ENCODE measurements at places on chromosomes 2 and 18.

DNA sequence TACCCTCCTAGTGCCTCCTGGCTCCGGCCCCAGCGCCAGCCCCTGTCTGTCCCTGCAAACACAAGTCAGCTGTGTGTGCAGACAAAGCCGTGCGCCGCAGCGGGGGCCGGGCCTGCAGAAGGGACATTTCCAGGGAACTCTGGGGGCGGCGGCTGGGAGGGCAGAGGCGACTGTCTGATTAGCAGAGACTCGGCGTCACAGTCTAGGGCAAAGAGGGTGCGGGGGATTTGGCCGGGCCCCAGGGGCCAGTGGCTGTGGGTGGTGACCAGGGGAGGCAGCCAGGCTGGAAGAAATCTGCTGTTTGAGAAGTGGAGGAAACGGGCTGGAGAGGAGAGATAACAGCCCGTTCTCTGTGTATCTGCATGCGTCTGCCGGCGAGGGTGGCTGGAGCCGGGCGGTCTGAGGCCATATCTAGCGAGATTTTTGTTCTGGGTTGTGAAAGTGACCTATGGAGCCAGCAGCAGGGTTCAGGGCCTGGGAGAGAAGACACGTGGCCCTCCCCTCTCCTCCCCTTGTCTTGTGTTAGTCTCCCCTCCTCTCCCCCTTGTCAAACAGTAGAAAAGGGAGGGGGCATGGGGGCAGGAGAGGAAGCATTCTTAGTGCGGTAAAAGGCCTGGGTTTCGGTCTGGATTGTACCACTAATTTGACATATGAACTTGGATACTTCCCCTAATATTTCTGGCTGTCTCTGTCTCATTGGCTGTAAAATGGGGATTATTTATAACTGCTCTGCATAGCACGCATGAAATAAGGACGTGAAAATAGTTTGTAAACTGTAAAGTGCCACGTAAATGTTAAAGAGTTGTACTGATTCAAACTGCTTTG, 169.4 kb downstream of the SMAD7 start:
- H3K4me3 ChIP-seq: no peak overlapping the region
- no peaks in the 10 kb centered on the region for H3K36me3 ChIP-seq
- peaks cover 26% of the 10 kb centered on the region for H3K4me1 ChIP-seq
- no peaks in the 10 kb centered on the region for H3K27me3 ChIP-seq
- H3K27ac ChIP-seq: no peak overlapping the region

- no peak for DNase-seq
- no peaks in the 10 kb centered on the region for H3K36me3 ChIP-seq
- no peak overlapping the region for H3K27ac ChIP-seq
Observed at GRCh38 chr2:188285049-188285448, 6.6 kb upstream of the GULP1 start.

DNA sequence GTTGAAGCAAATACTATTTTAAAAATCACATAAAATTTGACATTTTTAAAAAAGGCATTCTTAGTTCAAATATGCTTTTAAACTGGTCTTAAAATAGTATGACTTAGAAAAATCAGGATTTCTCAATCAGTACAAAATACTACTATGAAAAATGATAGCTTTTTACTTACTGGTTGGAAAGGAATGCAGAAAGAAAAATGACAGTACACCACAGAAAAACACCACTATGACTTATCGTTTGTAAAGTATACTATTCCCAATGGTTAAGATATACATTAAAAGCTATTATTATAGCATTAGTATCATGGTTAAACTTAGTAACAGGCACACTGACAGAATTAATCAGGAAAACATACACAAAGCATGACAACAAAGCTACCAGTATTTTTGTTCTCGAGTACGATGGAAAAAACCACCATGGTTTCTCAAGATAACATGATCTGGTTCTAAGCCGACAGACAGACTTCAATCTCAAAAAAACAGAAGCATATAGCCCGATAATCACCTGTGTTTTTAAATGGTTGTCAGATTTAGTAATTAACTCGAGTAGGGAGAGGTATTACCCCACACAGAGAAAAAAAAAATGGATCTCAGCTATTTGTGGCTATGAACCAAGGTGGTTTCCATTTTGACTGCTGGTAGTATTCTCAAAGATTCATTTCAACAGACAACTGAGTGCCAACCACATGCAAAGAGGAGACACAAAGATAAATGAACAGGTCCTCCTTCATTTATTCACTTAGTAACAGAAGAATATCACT, 39.1 kb downstream of the CUL3 start:
- H3K27ac ChIP-seq: no peak overlapping the region
- H3K4me1 ChIP-seq: peaks cover 69% of the 10 kb centered on the region
- peaks cover 75% of the 10 kb centered on the region for H3K36me3 ChIP-seq

- no peaks in the 10 kb centered on the region for H3K27me3 ChIP-seq
- H3K4me1 ChIP-seq: no peaks in the 10 kb centered on the region
- H3K4me3 ChIP-seq: no peak overlapping the region
- H3K36me3 ChIP-seq: no peaks in the 10 kb centered on the region
- no peak overlapping the region for H3K27ac ChIP-seq
- no peak for DNase-seq
Observed at GRCh38 chr2:66271777-66272176, 163.1 kb upstream of the MEIS1 start.

GRCh38 chr2:223727562-223727961, 109.8 kb downstream of the AP1S3 start:
- no peaks in the 10 kb centered on the region for H3K4me1 ChIP-seq
- no peak overlapping the region for H3K4me3 ChIP-seq
- H3K27ac ChIP-seq: no peak overlapping the region
- no peak for DNase-seq

DNA sequence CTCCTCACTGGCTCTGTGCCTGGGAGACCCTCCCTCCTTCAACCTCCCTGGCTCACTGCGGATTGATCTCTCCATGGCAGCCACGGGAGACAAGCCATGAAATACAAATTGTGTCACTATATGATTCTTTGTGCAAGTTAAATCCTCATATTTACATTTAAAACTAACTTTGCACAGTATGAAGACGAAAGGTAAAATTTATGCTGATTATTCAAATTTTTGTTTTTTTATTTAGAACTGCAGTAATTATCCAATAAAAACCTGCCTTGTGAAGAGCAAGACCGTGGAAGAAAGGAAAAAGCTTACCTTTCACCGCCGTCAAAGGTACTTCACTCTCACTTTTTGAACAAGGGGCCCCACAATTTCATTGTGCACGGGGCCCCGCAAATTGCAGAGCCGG, 436.9 kb downstream of the EIPR1 start:
- no peak for DNase-seq
- no peak overlapping the region for H3K4me3 ChIP-seq

DNA sequence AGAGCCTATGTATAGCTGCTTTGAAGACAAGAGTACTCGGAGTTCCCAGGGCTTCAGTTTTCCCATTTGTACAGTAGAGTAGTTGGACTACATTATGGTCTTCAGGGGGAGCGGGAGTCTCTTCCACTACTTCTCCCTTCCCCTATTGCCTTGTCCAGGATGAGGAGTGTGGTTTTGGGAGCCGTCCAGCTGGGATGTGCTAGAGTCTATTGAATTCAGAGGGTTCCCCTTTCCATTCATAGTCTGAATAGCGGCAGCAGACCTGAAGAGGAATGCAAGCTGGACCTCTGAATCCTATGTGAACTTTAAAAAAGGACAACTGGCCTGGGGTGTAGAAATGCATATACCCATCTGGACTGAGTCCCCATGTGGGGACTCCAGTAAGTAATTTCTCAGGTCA, 43.5 kb upstream of the EPG5 start:
- no peaks in the 10 kb centered on the region for H3K27me3 ChIP-seq
- H3K36me3 ChIP-seq: peaks cover 54% of the 10 kb centered on the region
- H3K27ac ChIP-seq: no peak overlapping the region
- peaks cover 29% of the 10 kb centered on the region for H3K4me1 ChIP-seq
- DNase-seq: no peak

- H3K27me3 ChIP-seq: no peaks in the 10 kb centered on the region
- H3K27ac ChIP-seq: no peak overlapping the region
- DNase-seq: no peak
Observed at GRCh38 chr2:240986787-240987411, 11.5 kb upstream of the SNED1 start.

DNA sequence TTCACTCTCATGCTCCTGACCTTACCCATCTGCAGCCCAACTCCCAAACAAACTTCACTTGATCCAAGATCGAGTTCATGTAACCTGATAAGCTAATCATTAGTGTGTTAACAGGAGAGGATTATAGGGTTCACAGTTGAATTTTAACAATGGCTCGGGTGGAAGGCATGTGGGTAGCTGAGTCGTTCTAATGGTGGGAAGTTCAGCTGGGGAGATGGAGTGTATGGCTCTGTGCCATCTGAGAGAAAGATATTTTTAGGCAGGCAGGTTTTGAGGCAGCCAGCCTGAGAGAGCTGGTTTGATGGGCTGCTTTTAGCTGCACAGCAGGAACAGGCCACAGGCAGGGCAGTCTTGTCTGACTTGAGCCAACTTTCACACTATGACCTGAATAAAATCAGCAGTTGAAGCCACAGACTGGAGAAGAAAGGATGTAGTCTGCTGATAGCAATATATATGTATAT, 17.7 kb upstream of the NFE2L2 start:
- H3K4me3 ChIP-seq: no peak overlapping the region
- H3K4me1 ChIP-seq: peaks cover 3% of the 10 kb centered on the region
- no peaks in the 10 kb centered on the region for H3K36me3 ChIP-seq
